Stimulated activated CD4-positive, alpha-beta T cell treated with anti-CD3 and anti-CD28 coated beads, Interleukin-12 subunit alpha, Interleukin-12 subunit beta, amount 100 ng/mL, for 24 hours (primary cell): ENCODE measurements at places on chromosomes 12 and 14.

- no peak for DNase-seq
These were observed 127.1 kb upstream of the CNTN1 start for GRCh38 chr12:40565029-40565633.

DNA sequence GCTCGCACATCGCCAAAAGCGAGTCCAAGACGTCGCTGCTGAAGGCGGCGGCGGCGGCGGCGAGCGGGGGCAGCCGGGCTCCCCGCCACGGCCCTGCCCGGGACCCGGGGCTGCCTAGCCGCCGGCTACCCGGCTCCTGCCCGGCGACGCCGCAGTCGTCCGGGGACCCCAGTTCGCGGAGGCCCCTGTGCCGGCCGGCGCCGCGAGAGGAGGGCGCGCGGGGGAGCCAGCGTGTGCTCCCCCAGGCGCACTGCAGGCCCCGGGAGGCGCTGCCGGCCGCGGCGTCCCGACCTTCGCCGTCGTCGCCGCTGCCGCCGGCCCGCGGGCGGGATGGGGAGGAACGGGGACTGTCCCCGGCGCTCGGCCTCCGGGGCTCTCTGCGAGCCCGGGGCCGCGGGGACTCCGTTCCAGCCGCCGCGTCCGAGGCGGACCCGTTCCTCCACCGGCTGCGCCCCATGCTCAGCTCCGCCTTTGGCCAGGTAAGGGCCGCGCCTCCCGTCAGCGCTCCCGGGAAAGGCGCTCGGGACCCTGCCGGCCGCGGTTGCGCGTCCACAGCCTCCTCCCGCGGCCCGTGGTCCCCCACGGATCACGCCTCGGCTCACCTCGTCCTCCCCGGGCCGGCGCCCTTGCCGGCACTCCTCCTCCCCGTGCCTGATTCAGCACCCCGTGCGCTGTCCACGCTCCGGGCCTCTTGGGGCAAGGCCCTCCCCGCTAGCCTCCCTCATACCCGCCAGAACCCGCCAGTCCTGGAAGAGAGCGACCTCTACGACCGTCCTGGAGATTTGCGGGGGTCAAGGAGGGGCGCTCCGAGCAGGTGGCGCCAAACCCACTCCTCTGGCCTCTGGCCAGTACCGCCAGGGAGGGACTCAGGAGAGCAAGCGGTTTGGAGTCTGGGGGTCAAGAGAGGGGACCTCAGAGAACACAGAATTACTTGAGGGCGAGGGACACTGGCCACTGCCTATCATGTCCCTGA lies 721 bp downstream of the CABP1 start:
- DNase-seq = peak; percentile 28

DNA sequence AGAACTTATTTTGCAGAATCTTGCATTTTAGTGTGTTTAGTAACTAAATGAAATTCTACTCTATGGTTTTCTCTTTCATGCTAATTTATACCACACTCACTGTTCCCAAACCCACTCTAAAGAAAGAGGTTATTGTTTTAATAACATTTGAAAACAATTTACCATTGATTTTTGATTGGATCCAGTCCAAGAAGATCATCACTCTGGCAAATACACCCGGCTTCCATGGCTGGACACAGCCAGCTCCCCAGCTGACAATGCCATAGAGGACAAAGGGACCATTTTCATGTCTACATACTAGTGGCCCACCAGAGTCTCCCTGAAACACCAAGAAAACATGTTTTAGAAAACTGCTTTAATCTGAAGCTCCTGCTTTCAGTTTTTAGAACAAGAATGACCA lies 42.4 kb downstream of the OVCH1 start:
- DNase-seq = no peak

GRCh38 chr12:101733166-101733565 lies 6.1 kb downstream of the SYCP3 start:
- no peak for DNase-seq

DNA sequence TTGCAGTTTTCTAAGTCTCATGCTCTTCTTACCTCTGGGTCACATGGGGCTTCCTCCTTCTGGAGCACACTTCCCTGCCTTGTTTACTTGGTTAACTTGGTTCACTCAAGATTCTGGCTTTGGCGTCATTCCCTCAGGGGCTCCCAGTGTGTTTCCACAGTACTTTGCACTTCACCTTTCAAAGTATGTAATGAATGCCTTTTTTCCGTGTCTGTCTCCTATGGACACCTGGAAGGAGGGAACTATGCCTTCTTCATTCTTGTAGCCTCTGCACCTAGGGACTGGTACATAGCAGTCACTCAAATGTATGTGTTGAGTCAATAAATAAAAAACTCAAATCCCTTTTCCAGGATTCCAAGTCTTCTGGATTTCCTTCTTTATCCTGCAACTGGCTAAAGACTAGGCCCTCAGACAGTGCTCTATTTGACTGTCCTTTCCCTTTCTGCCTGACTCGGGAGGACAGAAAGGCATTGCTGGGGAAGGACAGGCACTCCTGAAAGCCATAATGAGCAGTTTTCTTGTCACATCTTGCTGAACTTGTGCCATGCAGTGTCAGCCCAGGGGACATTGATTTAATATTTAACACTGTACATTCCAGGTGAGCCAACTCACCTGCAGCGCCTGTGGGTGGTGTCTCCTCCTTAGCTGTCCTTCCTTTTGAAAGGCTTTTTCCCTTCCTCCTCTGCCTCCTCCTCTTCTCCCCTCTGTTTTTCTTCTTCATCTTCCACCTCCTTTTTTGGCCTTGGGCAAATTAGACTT lies 12.8 kb downstream of the MYRFL start:
- DNase-seq = no peak

- no peak for DNase-seq
These were observed 12.6 kb upstream of the TTC7B start for GRCh38 chr14:90828642-90829487.

- DNase-seq = peak; percentile 56
These were observed 28.4 kb upstream of the GPR132 start for GRCh38 chr14:105093431-105094192.

- DNase-seq = no peak
These were observed 4.3 kb upstream of the ZFP36L1 start for GRCh38 chr14:68797121-68797670.

DNA sequence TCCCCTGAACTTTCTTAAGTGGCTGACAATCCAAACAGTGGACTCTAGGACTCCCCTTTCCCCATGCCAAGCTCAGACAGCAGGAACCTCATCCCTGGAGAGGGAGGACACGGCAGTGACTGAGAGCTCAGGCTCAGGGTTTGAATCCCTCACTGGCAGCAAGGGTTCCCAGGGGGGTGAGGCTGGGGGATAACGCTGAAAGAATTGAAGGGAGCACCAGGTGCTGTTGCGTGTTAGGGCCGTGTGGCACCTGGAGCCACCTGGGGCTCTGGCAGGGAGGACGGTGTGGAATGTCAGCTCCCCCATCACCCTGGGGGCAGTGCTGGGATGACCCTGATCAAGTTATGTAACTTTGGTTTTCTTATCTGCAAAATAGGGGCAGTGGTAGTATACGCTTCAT lies 40.1 kb downstream of the ANO2 start:
- no peak for DNase-seq

- DNase-seq = no peak
These were observed 14.3 kb downstream of the PPP1R12A start for GRCh38 chr12:79920421-79921238.

GRCh38 chr14:101604935-101605780 lies 43.9 kb downstream of the DIO3 start:
- no peak for DNase-seq

DNA sequence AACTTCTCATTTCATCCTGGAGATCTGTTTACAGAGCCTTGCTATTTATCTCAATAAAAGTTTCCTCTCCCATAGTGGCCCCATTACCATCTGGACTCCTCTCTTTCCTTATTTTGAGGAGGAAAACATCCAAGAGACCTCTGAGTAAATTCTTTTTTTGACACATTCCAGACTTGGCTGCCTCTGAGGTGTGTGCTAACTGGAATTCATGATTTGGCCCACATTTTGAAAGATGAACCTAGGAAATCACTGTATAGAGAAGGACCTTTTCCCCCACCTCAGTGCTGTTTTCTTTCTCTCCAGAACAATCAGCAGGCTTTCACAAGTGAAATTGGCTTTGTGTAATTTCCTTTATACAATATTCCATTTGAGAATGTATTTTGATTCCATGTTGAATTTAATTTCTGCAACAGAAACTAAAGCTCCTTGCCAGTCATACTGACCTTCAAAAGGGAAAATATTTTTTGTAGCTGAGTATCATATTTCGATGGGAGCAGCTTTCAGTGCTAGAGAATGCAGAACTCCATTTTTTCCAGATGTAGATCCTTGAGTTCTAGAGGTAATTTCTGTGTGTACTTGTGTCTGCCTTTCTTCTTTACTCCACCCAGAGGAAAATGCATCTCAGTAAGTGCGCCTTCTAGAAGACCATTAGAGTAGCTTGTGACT lies 244.9 kb upstream of the RGS6 start:
- DNase-seq = no peak

- DNase-seq = no peak
These were observed 167.4 kb downstream of the RPS29 start for GRCh38 chr14:49418789-49419188.

DNA sequence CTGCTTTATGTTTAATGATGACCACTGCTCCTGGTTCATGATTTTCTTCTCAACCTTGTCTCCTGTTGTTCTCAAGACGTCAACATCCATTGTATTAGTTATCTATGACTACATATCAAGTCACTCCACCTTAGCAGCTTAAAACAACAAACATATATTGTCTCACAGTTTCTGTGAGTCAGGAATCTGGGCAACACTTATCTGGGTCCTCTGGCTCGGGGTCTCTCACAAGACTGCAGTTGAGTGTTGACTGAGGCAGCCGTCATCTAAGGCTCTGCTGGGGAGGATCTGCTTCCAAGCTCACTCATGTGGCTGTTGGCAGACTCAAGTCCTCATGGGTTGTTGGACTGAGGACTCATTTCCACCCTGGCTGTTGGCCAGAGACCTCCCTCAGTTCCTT lies 27.3 kb upstream of the FRS2 start:
- no peak for DNase-seq
